ENCODE measurements at places on chromosomes 11 and 22.
A peak's percentile ranks its signal among the peaks of the same experiment; 100 is the strongest.

DNA sequence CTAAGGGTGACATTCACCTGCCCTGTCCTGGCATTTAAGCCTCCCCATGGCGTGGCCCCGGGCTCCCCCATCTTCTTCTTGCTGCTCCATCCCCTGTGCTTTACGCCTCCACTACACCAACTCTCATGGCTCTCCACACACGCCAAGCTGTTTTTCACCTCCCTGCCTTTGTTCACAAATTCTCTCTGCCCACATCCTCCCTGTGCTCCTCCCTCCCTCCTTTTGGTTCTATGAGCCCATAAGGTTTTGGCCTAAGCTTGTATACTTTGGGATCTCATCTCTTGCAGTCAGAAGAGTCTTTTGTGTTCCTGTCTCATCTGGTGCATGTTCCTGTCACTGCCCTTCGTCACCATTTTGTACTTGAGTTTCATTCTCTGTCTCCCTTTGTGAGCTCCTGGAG is 4.6 kb upstream of the DNAL4 start:
- DNase-seq = no peak

DNA sequence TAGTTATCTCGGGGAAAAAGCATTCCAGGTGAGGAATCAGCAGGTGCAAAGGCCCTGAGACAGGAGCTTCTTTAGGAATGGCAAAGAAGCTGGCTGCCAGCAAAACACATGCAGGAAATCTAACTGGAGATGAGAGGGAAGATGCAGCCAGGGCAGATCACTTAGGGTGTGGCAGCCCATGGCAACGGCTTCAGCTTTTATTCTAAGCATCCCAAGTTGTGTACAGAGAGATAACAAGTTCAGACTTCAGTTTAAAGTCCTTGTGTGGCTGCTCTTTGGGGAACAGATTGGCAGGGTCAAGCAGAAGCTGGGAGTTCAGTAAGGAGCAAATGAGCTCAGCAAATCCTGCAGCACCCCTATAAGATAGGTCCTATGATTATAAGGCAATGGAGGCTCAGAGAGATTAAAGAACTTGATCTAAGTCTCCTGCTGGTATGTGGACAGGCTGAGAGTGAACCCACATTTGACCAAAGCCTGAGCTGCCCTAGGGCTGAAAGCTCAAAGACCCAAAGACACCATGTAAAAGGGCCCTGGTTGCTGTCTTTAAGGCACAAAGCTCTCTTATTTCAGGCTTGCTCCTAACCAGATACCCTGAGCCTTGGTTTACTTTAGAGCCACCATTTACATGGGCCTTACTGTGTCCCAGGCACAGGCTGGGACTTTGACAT is 466.8 kb downstream of the SOX6 start:
- no peak for DNase-seq

- DNase-seq = no peak
Measured at GRCh38 chr11:60858236-60858635, 2.5 kb upstream of the PTGDR2 start.

- no peak for DNase-seq
Measured at GRCh38 chr22:37199760-37200108, 11.7 kb upstream of the C1QTNF6 start.

- DNase-seq = no peak
Measured at GRCh38 chr11:34788642-34789041, 127.5 kb downstream of the APIP start.

DNA sequence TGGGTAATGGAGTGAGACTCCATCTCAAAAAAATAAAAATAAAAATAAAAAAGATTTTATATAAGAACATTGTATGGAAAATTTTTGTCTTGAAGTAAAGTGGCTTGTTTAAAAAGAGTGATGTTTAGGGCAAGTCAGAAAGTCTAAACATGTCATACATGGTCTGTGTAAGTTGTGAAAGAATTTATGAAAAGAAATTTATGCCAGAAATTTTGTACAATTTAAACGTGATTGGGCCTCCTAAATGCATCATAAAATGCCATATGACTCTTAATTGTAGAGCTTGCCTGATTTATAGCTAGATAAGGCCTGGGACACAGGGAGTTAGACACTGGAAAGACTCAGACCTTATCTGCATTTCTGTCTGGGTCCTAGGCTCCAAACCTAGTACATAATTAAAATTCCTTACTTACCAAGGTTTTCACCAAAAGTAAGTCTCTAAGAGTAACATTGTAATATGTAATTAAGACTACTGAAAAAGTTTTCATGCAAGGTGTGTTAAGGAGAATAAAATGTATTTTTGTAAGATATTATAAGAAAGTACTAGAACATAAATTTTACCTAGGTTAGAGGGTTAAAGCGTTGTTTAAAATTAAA is 110.5 kb downstream of the AASDHPPT start:
- DNase-seq = no peak

GRCh38 chr11:101509922-101510321 is 73.9 kb downstream of the TRPC6 start:
- DNase-seq = no peak

GRCh38 chr22:41822317-41823057 is 10.4 kb upstream of the SREBF2 start:
- no peak for DNase-seq

DNA sequence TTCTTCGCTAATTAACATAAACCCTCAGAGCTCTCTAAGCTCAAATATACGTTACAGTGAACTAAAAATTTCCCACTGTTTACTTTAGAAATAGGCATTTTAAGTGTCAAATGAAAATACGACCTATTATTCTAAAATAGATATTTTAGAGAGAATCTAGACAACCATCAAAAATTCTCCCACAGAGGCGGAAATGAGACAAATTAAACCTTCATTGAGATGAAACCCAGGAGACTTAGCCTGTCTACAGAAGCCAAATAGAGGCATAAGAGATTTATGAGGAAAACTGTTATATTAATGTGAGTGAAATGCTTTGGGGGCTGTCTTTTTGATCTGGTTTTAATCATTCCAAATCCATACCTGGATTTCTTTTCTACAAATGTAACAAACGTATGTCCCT is 232.0 kb upstream of the GRIA4 start:
- DNase-seq = no peak

DNA sequence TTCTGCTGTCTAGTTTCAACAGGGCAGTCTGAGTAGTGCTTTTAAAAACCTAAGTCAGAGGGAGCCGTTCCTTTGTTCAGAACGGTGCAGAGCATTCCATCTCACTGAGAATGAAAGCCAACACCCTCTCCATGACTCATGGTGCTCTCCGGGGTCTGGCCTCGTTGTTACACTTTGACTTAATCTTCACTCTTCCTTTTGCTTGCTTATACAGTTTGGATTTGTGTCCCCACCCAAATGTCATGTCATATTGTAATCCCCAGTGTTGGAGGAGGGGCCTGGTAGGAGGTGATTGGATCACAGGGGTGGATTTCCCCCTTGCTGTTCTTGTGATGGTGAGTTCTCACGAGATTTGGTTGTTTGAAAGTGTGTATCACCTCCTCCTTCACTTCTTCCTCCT is 292.2 kb downstream of the ST3GAL4 start:
- DNase-seq = no peak

- peak; percentile 84 for DNase-seq
Measured at GRCh38 chr11:60831143-60831500, 10.8 kb upstream of the CCDC86 start.

DNA sequence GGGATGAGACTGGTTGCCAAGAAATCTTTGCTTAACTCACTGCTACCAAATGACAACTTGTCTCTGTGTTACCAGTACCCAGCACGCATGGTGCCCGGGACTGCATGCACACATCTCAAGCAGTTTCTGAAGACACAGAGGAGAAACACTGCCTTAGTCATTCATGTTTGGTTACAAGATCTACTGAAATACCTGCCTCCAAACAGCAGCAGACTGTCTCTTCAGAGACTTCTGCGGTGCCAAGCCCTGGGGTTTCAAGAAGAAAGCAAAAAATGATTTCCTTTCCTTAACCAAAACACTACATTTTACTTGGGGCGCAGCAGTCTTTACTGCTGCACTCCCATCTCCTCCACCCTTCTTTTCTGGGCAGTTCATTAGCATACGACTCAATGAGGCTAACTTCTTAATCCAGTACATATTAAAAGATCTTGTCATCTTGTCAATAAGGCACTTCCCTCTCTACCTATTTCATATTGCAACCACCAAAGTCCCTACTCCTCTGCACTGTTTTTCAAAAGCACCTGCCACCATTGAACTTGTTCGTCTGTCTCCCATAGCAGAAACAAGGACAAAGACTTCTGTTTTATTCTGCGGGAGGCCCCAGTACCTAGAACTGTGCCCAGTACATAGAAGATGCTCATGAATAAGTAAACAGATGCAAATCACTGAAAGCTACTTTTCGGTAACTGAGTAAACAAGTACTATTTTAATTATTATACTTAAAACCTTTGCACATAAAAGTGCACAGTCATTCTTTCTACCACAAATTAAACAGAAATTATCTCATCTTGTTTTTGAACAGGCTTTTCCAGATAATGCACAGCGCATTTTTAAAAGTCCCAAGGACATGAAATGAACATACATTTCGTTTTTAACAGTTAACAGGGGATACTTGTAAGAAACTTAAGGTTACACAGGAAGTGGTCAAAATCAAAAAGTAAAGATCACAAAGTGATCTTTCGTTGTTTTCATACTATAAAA is 4.0 kb downstream of the NAP1L4 start:
- no peak for DNase-seq

DNA sequence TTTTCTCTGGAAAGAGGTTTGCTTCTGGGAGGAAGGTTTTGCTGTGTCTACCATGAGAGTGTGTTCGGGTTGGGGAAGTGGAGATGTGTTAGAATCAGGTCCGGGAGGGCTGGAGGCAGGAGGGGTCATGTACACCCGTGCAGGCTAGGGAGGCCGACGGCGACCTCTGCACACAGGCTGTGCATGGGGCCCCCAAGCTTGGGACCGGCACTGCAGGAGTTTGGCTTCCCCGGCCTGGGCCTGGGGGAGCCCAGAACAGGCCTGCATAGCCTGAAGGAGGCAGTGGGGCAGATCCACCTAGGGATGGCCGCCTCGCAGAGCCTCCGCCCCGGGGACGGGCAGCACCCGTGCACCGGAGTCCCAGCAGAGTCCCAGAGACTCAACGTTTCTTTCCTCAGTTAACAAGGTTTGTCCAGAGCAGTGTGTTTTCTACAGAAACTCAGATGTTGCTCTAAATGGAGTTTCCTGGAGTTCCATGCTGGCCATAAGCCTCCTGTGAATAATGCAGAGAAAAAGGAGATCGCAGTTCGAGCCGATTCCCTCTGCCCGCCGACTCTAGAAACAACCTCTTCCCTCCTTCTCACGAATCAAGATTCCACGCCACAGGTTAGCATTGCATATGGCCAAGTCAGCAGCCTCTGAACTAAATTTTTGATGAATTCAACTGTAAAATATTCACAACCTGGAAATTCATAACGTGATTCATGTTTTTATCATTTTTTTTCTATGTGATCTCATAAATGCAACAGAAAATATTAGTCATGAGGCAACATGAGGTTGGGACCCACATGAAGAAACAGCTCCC is 427.3 kb downstream of the BRD1 start:
- no peak for DNase-seq

DNA sequence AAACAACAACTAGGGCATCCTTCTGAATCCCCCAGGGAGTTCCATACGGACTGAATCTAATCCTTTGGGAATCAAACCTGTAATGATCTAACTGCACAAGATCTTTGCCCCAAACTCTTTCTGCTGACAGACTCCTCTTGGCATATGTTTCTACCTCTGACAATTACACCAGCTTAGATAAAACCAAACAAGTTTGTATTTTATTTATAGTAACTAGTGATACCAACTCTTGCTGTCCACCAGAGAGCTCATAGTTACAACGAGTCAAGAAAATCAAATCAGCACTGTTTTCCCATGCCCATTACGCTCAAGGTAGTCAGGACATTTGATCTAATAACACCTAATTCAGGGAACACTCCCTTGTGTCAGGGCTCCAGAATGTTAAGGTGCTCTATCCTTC is 972.0 kb downstream of the NTM start:
- DNase-seq = no peak

GRCh38 chr11:69057801-69058200 is 9.1 kb downstream of the TPCN2 start:
- DNase-seq = no peak

- no peak for DNase-seq
Measured at GRCh38 chr22:27132400-27132799, 475.0 kb downstream of the MIAT start.
